ENCODE measurements at places on chromosomes 12 and 14.

DNA sequence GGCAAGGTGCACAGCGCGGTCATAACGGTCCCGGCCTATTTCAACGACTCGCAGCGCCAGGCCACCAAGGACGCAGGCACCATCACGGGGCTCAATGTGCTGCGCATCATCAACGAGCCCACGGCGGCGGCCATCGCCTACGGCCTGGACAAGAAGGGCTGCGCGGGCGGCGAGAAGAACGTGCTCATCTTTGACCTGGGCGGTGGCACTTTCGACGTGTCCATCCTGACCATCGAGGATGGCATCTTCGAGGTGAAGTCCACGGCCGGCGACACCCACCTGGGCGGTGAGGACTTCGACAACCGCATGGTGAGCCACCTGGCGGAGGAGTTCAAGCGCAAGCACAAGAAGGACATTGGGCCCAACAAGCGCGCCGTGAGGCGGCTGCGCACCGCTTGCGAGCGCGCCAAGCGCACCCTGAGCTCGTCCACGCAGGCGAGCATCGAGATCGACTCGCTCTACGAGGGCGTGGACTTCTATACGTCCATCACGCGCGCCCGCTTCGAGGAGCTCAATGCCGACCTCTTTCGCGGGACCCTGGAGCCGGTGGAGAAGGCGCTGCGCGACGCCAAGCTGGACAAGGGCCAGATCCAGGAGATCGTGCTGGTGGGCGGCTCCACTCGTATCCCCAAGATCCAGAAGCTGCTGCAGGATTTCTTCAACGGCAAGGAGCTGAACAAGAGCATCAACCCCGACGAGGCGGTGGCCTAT lies 875 bp downstream of the HSPA2 start:
- DNase-seq = no peak

- no peak for DNase-seq
Observed at GRCh38 chr12:46046436-46046835, 56.1 kb upstream of the SCAF11 start.

DNA sequence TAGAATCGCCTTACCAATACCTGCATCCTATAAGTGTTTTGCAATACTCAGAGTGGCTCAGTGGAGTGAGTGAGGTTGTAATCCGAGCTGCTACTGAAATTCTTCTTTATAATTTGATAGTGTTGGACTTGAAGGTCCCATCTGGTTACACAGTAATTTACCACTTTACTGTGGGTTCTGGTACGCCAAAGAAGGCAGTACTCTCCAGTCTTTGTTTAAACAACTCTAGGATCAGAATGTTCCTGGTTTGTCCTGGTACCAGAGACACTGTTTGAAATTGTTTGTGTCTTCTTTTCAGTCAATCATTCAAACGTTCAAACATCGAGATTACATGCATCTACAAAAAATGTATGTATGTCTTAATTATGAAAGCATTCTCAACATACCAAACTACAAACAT lies 51.3 kb upstream of the AMN1 start:
- no peak for DNase-seq

GRCh38 chr14:35258420-35258819 lies 33.8 kb upstream of the PSMA6 start:
- no peak for DNase-seq

DNA sequence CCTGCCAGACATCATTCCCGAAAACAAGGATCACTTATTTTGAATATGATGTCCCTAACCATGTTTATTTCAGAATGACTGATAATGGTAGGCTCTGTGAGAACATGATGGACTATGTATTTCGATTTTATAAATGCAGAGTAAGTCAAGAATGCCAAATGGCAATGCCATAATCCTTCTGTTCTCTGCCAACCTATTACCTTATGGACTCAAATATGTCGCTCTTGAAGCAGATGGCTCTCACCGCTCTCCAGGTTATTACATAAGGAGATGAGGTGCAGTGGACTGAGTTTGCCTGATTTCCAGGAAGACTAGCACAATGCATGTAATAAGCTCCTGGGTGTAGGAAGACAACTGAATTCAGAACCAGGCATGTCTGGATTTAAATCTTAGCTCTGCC lies 227.2 kb downstream of the BTG1 start:
- DNase-seq = no peak

DNA sequence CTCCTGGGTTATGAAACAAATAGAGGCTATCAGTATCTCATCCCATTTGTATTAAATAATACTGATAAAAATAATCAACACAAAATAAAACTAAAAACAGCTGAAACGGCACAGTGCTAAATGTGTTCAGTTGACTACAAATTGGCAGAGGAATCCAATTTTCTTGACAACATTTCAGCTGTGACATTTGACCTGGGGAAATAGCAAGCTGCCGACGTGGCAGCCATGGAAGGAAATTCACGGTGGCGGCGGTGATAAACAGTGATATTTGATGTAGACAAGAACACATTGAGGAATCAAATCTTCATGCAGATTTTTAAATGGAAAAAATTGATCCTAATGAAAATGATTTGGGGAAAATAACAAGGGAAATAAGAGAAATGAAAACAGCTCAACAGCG lies 159.1 kb upstream of the RTL1 start:
- no peak for DNase-seq

DNA sequence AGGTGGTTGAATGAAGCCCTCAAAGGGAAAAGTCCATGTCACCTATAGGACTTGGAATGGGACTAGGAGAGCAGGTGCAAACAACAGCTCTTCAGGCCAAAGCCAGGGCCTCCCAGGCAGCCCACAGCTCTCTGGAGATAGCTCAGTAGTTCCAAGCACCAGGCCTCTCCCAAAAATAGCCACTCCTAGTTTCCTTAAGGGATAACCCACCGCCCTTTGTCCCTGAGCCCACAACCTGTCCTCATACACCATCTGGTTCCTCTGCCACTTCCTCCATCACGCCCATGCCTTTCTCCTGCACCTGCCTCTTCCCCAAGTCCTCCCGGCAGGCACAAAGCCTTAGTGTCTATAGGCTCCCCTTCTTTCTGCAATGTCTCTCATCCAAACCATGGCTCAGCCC lies 2.1 kb downstream of the RAB15 start:
- no peak for DNase-seq

- DNase-seq = no peak
Observed at GRCh38 chr12:113268136-113268535, 46.9 kb downstream of the TPCN1 start.

DNA sequence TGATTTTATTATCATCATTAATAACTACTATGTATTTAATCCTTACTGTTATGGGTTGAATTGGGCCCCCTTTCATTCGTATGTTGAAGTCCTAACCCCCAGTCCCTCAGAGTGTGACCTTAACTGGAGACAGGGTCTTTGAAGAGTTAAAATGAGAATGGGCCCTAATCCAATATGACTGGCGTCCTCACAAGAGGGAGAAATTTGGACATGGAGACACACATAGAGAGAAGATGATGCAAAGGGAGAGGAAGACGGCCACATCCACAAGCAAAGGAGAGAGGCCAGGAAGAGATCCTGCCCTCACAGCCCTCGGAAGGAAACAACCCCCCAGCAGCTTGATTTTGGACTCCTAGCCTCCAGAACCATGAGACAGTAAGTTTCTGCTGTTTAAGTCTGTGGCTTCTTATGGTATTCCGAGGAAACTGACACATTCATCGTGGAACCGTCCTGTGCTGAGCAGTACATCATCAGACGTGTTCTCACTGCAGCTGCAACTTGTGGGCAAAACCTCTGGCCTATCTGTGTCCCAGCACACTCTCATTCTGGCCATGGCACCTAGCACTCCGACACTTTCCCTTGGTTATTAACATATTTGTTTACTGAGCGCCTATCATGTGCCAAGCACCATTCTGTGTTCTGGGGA lies 127.6 kb downstream of the SLC38A6 start:
- no peak for DNase-seq

- peak; percentile 63 for DNase-seq
Observed at GRCh38 chr12:12167847-12168246, 97.1 kb downstream of the BCL2L14 start.

GRCh38 chr12:47829584-47829983 lies 9.9 kb upstream of the HDAC7 start:
- no peak for DNase-seq

DNA sequence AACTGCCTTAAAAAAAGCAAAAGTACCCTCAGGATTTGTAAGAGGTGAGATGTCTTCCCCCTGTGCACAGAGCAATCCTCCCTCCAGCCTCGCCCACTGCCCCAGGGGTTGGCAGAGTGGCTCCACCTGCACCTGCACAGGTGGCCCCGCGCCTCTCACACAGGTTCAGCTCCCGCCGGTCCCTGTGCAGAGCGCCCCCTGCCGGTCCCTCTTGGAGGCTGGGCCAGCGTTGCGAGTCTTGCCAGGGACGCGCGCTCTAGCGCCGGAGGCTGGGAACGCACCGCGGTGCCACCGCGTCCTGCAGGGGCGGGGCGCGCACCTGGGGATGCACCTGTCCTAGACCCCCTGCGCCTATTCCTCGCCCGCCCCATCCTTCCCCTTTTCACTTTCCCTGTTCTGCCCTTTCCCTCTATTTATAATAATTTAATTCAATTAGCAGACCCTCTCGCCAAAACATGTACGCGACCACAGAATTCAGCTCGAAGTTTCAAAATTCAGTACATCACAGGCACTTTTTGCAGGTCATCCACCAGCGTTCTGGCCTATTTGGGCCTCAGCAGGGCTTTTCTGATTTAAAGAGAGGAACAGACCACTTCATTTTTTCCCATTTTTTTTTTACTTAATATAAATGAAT lies 618.6 kb downstream of the AACS start:
- DNase-seq = no peak

DNA sequence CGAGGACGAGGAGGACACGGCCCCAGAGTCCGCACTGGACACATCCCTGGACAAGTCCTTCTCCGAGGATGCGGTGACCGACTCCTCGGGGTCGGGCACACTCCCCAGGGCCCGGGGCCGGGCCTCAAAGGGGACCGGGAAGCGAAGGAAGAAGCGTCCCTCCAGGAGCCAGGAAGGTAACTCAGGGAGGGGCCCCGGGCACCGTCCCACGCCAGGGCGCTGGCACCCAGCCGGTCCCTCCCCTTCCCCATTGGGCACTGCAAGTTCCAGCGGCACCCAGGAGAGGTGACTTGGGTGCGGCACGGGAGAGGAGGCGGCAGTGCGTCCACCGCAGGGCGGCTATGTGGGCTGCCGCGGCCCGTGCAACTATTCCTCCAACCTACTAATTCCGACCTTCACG lies 9.3 kb upstream of the ADSS1 start:
- no peak for DNase-seq

- no peak for DNase-seq
Observed at GRCh38 chr14:32183151-32184058, 18.4 kb upstream of the RNU6-7 start.

GRCh38 chr14:104352493-104353220 lies 214.3 kb downstream of the KIF26A start:
- no peak for DNase-seq

- no peak for DNase-seq
Observed at GRCh38 chr12:127270193-127270592, 996.8 kb upstream of the TMEM132C start.

- no peak for DNase-seq
Observed at GRCh38 chr14:65840786-65841185, 428.3 kb downstream of the FUT8 start.

GRCh38 chr12:45644541-45644940 lies 85.0 kb upstream of the ARID2 start:
- no peak for DNase-seq

DNA sequence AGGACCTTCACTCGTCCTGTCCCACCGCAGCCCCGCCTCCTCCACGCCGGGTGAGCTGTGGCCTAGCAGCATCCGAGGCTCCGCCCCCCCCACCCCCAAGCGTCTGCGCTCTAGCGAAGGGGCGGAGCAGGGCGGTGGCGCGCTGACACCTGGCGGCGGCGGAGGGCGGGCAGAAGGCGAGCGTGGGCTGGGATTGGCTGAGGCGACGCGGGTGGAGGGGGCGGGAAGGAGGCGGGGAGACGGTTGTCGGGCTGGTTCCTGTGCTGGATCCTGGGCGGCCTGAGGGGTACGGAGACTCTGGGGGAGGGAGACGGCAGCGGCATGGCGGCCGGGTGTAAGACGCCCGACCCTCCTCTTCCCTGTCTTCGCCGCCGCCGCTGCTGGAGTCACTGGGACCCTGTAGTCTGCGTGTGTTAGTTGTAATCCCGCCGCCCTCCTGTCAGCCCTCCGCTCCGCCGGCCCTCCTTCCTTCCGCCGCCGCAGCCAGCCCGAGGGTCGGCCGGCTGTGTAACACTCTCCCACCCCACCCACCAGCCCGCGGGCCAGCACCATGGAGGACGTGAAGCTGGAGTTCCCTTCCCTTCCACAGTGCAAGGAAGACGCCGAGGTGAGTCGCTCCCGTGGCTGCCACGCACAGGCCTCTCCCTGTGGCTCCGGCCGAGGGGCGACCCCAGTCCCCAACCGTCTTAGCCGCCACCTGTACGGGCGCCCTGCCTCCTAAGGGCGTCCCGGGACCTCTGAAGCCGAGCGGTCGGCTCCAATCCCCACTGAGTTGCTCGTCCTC lies at the start of gene STYX:
Gene STYX, plus strand, starts transcription at position 242 of the 784 bp plus-strand sequence. Its CDS starts 309 bp downstream, at position 551.
- peak; percentile 90 for DNase-seq

DNA sequence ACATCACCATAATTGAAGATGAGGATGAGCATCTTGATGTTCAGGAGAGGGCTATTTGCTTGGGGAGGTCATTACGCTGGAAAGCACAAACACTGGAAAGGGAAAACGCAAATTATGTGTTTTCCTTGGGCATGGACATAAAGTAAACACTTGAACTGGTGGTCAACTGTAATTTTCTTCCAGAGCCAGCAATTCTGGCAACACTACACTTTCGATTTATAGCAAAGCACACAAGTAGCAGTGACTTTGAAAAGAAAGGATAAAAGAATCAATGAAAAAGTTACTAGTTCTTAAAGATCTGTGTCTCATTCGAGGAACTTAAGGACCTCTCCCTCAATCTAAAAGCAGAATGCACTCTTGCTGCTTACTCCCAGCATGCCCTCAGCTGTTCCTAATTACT lies 2.2 kb downstream of the CLEC14A start:
- no peak for DNase-seq

- peak; percentile 10 for DNase-seq
Observed at GRCh38 chr12:71639341-71639760, 24.3 kb downstream of the ZFC3H1 start.

DNA sequence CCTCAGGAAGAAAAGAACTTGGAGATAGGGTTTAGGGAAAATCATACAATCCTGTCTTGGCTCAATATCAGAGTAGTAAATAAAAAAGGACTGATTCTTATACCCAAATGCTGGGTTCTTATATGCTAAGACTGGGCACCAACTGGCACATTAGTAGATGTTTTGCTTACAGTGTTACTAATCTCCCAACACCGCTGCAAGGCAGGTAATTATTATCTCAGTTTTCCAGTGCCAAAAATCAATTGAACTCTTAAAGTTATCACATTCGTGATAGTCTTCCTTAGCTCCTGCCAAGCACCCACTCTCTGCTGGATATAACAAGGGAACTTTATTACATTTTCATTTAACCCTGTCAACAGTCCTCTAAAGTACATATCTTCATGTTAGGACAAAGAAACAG lies 25.0 kb upstream of the HIGD1C start:
- DNase-seq = no peak

DNA sequence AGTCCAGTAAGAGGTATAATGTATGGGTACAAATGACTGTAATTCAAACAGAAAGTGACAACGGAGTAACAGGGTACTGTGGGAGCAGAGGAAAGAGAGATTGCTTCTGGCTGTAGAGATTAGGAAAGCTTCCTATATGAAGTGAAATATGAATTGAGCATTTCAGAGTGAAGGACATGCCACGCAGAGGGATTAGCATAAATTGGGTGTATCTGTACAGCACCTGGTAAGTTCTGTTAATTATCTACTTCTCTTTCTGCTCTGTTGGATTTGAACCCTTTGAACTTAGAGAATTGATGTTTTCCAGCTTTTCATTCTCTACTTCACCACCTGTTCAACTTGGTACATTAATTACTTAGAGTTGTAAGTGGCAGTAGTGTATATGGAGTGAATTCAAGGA lies 8.8 kb downstream of the STK38L start:
- no peak for DNase-seq

Data from NCI-H2029 treated with DMSO at 0.1 percent for 48 hours (cell line).